ENCODE measurements at places on chromosomes 3 and 15. TPM values are rescaled to one million over a fixed set of nuclear protein-coding genes. Genes with fewer than 3 reads are reported as not detected.

KBTBD8 gene
- 0.89 TPM for total RNA-seq

- no peak for DNase-seq
These were observed 21.0 kb downstream of the CPN2 start for GRCh38 chr3:194330160-194330559.

DNA sequence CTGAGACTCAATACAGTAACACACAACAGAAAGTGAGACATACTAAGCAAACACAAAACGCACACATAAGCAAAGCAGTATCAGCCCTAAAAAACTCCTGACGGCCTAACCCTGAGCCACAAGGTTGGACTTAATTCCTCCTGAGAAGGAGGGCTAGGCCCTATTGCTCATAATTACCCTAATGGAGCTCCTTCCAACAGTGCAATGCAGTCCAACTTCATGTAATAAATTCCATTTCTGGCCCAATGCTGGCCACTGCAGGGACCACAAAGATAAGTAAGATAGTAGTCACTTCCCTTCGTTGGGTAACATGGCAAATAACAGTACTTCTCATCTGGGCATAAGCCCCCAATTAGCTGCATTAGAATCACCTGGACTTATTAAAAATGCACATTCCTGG is 4.2 kb downstream of the VPS39 start:
- DNase-seq, result no peak

CCR3 gene
- not detected for total RNA-seq

PRTG gene
- total RNA-seq, result not detected

DNA sequence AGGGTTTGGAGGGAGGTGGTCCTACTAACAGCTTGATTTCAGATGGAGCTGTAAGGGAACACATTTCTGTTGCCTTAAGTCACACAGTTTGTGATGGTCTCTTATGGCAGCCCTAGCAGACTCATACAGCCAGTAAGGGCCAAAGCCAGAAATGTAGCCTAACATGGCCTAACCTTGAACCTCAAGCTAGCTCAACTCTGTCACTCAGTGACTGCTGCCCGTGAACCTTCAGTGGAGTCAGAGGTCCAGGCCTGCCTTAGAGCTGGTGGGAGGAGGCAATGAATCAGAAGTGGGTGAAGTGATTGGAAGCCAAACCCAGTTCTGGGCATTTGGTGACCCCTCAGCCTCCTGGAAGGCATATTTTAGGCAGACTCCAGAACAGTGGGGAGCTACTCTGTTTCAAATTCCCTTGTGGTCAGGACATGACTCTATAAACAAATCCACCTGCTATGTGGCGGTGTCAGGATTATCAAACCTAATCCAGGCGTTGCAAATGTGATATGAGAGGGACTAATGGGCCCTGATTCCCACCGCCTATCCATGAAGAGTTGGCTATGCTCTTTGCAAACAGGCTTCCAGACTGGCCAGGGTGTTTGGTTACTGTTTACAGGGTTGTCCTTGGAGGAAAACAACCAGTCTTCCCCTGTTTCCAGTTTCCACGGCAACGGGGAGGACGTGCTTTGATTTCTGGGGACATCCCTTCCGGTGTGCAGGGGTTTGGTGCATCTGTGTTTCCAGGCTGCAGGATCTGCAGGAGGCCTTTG is 105.9 kb upstream of the AGBL1 start:
- DNase-seq, result peak; percentile 7

GRCh38 chr15:89735773-89736172 is 15.3 kb downstream of the MESP1 start:
- DNase-seq, result no peak

TEX55 gene
- not detected for total RNA-seq

DNA sequence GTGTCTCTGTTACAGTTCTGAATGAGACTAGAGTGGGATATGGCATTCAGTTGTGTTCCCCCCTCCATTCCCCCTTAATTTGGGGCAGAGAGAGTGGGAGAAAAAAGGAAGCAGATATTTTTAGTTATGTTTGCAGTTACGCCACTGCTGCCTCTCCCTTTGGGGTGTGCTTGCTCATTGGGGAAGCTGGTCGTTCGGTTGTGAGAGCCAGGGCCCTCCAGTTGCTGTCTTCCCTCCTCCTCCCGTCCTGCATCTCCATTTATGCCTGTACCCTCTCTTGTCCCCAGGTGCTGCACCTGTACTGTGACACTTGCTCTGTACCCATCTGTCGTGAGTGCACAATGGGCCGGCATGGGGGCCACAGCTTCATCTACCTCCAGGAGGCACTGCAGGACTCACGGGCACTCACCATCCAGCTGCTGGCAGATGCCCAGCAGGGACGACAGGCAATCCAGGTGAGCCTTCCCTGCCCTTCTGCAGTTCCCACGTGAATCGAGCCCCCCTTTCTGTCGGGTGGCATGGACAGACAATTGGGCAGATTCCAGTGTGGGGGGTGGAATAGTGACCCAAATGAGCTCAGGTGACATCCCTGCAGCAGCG is 55.8 kb downstream of the TRIM71 start:
- DNase-seq, result no peak

Measured in HT-29 (cell line).